Stimulated activated CD8-positive, alpha-beta memory T cell treated with anti-CD3 and anti-CD28 coated beads, Interleukin-4, amount 100 ng/mL, for 1 hour (primary cell): ENCODE measurements at places on chromosomes 1 and 21.

DNA sequence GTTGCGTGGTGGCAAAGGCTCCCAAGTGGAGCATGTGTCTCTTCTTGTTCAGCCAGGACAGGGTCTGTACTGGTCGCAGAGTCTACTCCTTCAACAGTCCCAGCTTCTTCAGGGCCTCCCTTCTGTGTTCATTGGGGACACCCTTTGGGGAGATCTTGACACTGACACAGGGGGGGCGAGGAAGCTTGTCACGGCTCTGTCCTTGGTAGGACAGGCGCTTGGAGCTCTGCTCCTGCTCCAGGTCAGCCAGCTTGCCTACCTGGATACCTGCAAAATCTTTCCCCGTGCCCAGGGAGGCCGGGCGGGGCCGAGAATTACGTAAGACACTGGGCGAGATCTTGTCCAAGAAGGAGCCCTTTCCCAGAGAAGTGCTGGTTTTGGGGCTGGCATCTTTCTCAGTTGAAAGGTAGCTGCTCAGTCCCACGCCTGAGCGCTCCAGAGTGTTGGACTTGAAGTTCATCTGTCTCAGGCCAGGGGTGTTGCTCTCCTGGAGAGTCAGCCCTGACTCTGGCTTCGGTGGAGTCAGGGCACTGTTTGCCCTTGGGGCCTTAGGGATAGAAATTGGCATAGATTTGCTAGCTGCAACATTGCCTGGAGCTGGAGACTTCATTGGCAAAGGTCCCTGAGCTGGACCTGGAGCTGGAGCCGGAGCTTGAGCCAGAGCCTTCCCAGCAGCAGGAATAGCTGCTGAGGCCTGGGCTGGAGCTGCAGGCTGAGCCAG lies 10.5 kb downstream of the C1orf116 start:
- no peak for DNase-seq

GRCh38 chr21:29601047-29601446 lies 302.3 kb downstream of the BACH1 start:
- DNase-seq = no peak

GRCh38 chr1:205262731-205263171 lies 35.0 kb downstream of the TMCC2 start:
- DNase-seq = no peak

DNA sequence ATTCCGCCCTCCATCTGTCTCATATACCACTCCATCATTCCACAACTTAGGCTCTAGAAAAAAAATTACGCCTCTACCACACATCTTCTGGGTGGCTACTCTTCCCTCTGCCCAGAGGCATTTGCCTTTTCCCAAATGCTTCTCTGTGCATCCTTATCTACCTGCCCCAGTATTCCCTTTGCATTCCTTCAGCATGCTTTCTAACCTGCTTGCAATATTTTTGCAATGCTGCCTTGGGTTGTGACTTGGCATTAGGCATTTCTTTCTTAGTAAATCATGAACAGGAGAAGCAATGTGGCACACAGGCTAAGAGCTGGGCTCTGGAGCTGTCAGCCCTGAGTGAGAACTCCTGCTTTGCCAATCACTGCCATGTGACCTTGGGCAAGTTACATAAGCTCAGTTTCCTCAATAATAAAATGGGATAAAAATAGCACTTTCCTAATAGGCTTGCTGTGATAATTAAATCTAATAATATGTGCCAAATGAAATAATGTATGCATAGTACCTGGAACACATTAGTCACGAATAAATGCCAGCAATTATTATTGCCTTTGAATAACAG lies 276.0 kb downstream of the ASTN1 start:
- DNase-seq = no peak

DNA sequence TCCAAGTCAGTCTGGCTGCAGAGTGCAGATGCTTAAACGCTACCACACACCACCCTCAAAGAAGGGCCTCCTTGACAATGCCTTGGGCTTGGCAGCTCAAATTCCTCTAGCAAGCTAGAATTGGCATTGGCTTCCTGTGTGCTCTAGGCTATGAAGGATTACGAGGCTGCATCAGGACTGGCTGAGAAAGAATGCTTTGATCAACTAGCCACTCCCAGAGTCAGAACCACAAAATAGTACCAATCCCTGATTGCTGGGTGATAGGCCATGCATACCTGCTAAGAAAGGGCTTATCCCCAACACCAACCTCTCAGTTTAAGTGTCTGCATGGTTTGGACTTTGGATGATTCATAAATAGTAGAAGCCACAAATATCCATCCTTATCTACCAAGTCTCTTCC lies 504.9 kb downstream of the OMA1 start:
- DNase-seq = no peak

- DNase-seq = no peak
Measured at GRCh38 chr1:15953294-15953771, 22.6 kb downstream of the ZBTB17 start.

DNA sequence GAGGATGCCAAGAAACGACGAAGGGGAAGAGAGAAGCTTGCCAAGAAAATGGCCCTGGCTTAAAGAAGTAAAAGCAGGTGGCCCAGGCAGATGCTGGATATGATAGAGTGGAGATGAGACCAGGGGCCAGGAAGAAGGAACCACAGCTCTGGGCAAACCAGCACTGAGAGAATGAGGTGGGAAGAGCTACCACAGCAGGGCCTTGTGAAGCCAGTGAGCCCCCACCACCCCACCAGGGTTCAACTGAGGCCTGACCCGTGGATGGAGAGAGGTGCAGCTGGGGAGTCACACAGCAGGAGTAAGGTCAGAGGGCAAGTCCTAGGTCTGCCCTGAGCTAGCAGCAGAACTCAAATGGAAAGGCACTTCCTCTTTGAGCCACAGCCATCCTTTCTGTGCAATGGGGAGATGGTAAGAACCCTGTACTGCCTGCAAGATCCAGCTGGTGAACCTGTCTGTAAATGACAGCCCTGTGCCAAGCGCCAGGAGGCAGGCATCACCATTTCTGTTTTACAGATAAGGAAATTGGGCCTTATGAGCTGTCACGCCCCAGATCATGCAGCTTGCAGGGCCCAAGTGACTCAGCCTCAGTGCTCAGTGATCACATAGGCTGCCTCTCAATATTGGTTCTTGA lies 8.5 kb downstream of the SH3BGRL3 start:
- DNase-seq = peak; percentile 39

DNA sequence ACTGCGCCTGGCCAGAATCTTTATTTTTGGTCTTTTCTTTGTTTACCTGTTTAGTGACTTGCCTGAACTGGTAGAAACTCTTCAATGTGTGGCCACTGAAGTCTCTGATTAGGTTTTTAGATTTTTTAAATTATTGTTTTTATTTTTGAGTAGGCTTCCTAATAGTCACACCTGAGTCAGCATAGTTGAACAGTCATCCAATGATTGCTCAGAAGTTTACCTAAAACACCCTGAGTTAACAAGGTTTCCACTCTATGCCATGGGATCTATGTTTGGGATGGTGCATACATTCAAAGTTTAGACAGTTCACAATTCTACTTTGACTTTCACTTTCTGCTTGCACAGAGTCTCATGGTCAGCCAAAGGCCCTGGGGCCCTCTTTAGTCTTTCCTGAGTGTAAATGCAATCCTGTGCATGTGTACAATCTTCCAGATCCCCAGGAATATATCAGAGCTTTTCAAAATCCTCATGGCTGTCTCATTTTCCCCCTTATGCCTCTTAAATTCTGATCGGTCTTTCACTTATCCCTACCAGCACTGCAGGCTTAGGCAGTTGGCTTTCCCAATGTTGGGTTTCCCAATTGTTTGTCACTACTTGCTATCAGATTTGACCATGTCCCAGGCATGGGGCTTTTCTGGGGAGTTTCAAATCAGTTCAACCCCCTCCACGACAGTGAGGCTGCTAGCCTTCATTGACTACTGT lies 114.4 kb upstream of the RAB3GAP2 start:
- no peak for DNase-seq

DNA sequence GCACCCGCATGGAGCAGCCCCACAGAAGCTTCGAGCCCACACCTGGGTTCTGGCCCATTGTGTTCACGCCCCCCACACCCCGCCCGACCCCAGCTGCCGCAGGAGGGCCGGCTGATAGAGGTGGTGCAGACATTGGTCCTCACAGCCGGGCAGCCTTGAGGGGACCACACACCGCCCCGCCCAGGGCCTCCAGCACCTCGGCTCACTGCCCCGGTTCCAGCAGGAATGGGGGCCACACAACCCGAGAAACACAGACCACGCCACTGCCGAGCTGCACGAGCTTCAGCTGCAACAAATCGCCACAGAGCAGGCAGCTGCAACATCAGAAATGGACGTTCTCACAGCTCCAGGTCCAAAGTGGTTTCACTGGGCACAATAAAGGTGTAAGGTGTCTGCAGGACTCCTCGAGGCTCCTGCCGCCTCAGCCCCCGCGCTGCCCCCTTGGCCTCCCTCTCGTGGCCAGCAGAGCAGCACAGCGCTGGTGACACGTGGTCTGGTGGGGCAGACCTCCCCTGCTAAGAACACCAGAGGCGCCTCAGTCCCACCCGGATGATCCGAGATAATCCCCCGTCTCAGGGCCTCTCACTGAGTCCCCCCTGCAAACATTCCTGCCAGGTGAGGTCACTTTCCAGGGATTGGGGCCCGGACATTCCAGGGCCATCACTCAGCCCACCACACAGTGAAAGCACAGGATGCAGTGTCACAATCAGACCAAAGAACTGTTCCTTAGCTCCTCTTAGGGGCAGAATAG lies 62.3 kb upstream of the ADARB1 start:
- no peak for DNase-seq

DNA sequence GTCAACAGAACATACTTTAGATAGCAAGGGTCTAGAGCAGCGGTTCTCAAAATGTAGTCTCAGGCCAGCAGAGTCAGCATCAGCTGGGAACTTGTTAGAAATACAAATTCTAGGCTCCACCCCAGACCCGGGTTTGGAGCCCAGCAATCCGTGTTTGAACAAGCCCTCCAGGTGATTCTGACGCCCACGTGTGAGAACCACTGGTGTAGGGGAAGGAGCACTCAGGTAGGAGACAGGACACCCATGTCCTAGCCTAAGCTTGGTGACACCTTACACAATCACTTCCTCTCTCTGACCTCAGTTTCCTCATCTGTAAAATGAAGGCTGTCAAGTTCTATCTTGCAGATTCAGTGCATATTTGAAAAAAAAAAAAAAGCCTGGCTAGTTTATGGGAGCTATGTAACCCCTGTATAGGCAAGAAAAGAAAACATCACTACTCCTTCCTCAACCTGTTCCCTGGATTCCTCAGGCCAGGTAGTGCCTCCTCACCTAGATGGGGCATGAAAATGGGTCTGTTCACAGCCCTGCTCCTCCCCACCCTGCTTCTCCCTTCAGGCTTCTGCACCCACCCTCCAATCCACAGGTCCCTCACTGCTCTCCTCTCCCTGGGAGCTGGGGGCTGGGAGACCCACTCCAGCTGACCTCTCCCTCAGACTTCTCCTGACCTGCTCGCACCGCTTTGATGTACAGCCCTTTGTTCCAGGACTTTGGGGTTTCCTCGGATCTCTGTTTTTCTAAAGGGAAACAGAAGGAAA lies 7.1 kb upstream of the PHLDA3 start:
- no peak for DNase-seq

DNA sequence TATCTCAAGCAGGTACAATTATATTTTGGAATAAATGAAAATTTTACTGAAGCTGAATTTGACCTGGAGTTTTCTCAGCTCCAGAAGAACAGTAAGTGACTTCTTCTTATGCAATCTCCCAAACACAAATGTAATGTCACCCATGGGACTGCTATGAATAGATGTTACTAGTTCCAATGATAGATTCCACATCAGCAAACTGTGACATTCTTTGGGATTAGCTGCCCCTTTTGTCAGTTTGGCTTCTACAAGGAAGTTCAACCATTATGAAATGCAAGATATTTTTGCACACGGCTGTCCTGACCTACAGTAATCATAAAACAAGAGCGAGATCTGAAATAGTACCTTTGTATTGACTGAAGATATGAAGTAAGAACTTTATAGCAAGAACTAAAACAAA lies 27.8 kb upstream of the TSNAX start:
- DNase-seq = no peak

DNA sequence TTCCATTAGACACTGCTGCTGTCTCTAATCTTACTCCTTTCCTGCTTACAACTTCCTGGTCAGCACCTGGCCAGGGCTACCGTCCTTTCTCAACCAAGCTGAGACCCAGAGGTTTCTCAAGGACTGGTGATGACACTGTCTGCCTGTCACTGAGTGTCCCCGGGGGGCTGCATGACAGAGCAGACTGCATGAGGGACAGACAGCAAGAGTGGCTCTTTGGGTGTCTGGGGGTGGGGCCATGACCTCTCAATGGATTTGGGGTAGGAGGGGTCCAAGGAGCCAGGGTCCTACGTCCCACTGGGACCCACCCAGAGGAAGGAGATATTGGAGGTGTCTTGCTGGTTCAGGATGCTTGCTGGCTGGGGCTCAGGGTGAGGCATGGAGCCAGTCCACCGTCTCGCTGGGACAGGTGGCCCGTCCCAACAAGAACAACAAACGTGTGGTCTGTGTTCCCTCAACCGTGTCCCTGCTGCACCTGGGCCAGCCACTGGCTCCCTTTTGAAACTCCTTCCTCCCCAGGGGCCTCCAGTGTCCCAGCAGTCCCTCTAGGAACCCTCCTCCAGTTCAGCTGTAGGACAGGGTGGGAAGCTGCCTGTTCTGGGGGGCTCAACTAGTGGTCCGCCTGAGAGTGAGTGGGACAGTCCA lies 344.6 kb upstream of the AJAP1 start:
- DNase-seq = no peak

- DNase-seq = no peak
Measured at GRCh38 chr1:61591351-61591750, 133.6 kb downstream of the TM2D1 start.

- no peak for DNase-seq
Measured at GRCh38 chr1:243475966-243476365, 220.1 kb downstream of the SDCCAG8 start.

- no peak for DNase-seq
Measured at GRCh38 chr1:98019747-98020146, 98.9 kb upstream of the DPYD start.

- no peak for DNase-seq
Measured at GRCh38 chr1:15557594-15557993, 27.3 kb downstream of the AGMAT start.

DNA sequence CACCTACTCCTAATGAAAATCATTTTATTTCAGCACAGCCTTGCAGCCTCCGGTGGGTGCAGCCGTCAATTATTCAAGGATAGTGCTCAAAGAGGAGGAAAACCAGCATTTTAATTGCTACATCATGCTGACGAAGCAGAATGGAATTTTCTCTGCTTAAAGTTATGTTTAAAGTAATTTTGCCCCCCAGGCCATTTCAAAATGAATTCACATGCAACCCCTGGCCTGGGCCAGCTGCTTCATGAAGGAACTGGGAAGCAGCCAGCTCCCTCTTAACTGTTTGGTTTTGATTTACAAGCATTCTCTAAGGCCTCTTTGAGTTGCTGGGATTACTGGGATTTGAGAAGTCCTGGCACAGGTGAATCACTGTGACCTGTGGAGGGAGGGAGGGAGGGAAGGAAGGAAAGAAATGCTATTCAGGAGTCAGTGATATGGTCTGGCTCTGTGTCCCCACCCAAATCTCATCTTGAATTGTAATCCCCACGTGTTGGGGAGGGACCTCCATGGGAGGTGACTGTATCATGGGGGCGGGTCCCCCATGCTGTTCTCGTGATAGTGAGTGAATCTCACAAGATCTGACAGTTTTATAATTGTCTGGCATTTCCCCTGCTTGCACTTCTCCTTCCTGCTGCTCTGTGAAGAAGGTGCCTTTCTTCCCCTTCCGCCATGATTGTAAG lies 66.0 kb downstream of the PGBD5 start:
- no peak for DNase-seq
